Caki2 (cell line): ENCODE measurements at places on chromosomes 12 and 14. TPM values are rescaled to one million over a fixed set of nuclear protein-coding genes. Genes with fewer than 3 reads are reported as not detected.

GRCh38 chr14:54220071-54220703 is 176.6 kb upstream of the CDKN3 start:
- DNase-seq: no peak

- no peak for DNase-seq
Observed at GRCh38 chr14:89304972-89305703, 111.9 kb downstream of the FOXN3 start.

GRCh38 chr12:51913071-51914033 is 6.0 kb downstream of the ACVRL1 start:
- no peak for DNase-seq

Gene SCN8A
- 0.30 TPM in 1 of 2 replicates, not detected in the other for total RNA-seq

Gene CLEC12A
- not detected in 2 replicates for total RNA-seq

Gene SRSF5
- total RNA-seq: 33.9 and 55.7 TPM in 2 replicates

Gene WNT5B
- total RNA-seq: 4.9 and 9.2 TPM in 2 replicates
